Aortic smooth muscle cell (primary cell): ENCODE measurements at places on chromosomes 3 and 15. TPM values are rescaled to one million over a fixed set of nuclear protein-coding genes. Genes with fewer than 3 reads are reported as not detected.

B2M gene
- total RNA-seq = 2,695 and 4,557 TPM in 2 replicates

ZNF620 gene
- 2.4 and 2.7 TPM in 2 replicates for total RNA-seq

LINGO1 gene
- under 0.01 TPM in 2 replicates for total RNA-seq

CASR gene
- total RNA-seq = not detected in 2 replicates

PPCDC gene
- 9.0 and 10.2 TPM in 2 replicates for total RNA-seq

LDHAL6B gene
- total RNA-seq = not detected in 2 replicates

DHFR2 gene
- total RNA-seq = 5.4 and 5.5 TPM in 2 replicates

CMTM8 gene
- 0.53 and 0.56 TPM in 2 replicates for total RNA-seq

ADGRG7 gene
- 52.7 TPM in 1 of 2 replicates, not detected in the other for total RNA-seq

FBLN2 gene
- total RNA-seq = 461 and 547 TPM in 2 replicates

CNTN6 gene
- 0.66 and 5.5 TPM in 2 replicates for total RNA-seq

CAND2 gene
- 2.9 and 4.1 TPM in 2 replicates for total RNA-seq

TMCO5A gene
- total RNA-seq = not detected in 2 replicates

LSMEM2 gene
- 0.06 TPM in 1 of 2 replicates, not detected in the other for total RNA-seq

ITGA11 gene
- 24.3 and 43.8 TPM in 2 replicates for total RNA-seq

GOLGA8R gene
- total RNA-seq = 3.4 and 3.6 TPM in 2 replicates

ATP6V1A gene
- 127 and 128 TPM in 2 replicates for total RNA-seq

CCR8 gene
- total RNA-seq = not detected in 2 replicates

SPSB4 gene
- total RNA-seq = under 0.01 TPM in 1 of 2 replicates, not detected in the other

GPR160 gene
- total RNA-seq = 0.56 and 0.92 TPM in 2 replicates

IL17RD gene
- 0.26 and 0.56 TPM in 2 replicates for total RNA-seq

CLEC3B gene
- 28.8 TPM in 2 replicates for total RNA-seq

IGF2BP2 gene
- total RNA-seq = 1.6 and 2.4 TPM in 2 replicates

SNURF gene
- 53.5 and 57.7 TPM in 2 replicates for total RNA-seq

IRAK2 gene
- 7.2 and 8.3 TPM in 2 replicates for total RNA-seq

SCN5A gene
- total RNA-seq = 0.56 and 1.3 TPM in 2 replicates

PRICKLE2 gene
- 20.2 and 21.8 TPM in 2 replicates for total RNA-seq

ZNF502 gene
- 5.2 and 5.9 TPM in 2 replicates for total RNA-seq

CLPX gene
- 37.7 and 47.5 TPM in 2 replicates for total RNA-seq

HRG gene
- total RNA-seq = not detected in 2 replicates

GPR27 gene
- total RNA-seq = 0.13 TPM in 1 of 2 replicates, not detected in the other

CAMKV gene
- not detected in 2 replicates for total RNA-seq

C3orf20 gene
- 0.13 TPM in 1 of 2 replicates, not detected in the other for total RNA-seq

IQCB1 gene
- total RNA-seq = 12.4 and 13.2 TPM in 2 replicates

MORC1 gene
- not detected in 2 replicates for total RNA-seq

CPA3 gene
- total RNA-seq = 0.12 and 0.40 TPM in 2 replicates

CCDC9B gene
- 102 and 109 TPM in 2 replicates for total RNA-seq

P4HTM gene
- total RNA-seq = 39.0 and 50.3 TPM in 2 replicates

MAGEL2 gene
- total RNA-seq = 0.06 TPM in 1 of 2 replicates, not detected in the other

PLA2G4B gene
- total RNA-seq = 0.50 and 0.79 TPM in 2 replicates

POLQ gene
- 5.3 and 7.0 TPM in 2 replicates for total RNA-seq

ITIH1 gene
- total RNA-seq = 0.40 and 0.56 TPM in 2 replicates

LRRC34 gene
- total RNA-seq = 3.4 and 3.8 TPM in 2 replicates

ABCF3 gene
- 40.7 and 55.6 TPM in 2 replicates for total RNA-seq

CLRN1 gene
- not detected in 2 replicates for total RNA-seq

DLEC1 gene
- 0.12 and 0.26 TPM in 2 replicates for total RNA-seq

CFAP20DC gene
- 1.1 and 1.5 TPM in 2 replicates for total RNA-seq

GABRB3 gene
- total RNA-seq = 0.81 and 1.1 TPM in 2 replicates

BNC1 gene
- 0.06 and 0.13 TPM in 2 replicates for total RNA-seq

WDR93 gene
- under 0.01 and 0.06 TPM in 2 replicates for total RNA-seq

GXYLT2 gene
- total RNA-seq = 2.6 and 4.4 TPM in 2 replicates

SPESP1 gene
- total RNA-seq = 2.4 and 4.7 TPM in 2 replicates

ROBO2 gene
- 0.81 and 3.2 TPM in 2 replicates for total RNA-seq

CDHR4 gene
- total RNA-seq = 0.06 TPM in 1 of 2 replicates, not detected in the other

SLC22A13 gene
- total RNA-seq = 0.13 and 0.31 TPM in 2 replicates

ARL14 gene
- total RNA-seq = 0.06 and 0.13 TPM in 2 replicates
